ENCODE measurements at places on chromosomes 12 and 14. TPM values are rescaled to one million over a fixed set of nuclear protein-coding genes. Genes with fewer than 3 reads are reported as not detected.

DNA sequence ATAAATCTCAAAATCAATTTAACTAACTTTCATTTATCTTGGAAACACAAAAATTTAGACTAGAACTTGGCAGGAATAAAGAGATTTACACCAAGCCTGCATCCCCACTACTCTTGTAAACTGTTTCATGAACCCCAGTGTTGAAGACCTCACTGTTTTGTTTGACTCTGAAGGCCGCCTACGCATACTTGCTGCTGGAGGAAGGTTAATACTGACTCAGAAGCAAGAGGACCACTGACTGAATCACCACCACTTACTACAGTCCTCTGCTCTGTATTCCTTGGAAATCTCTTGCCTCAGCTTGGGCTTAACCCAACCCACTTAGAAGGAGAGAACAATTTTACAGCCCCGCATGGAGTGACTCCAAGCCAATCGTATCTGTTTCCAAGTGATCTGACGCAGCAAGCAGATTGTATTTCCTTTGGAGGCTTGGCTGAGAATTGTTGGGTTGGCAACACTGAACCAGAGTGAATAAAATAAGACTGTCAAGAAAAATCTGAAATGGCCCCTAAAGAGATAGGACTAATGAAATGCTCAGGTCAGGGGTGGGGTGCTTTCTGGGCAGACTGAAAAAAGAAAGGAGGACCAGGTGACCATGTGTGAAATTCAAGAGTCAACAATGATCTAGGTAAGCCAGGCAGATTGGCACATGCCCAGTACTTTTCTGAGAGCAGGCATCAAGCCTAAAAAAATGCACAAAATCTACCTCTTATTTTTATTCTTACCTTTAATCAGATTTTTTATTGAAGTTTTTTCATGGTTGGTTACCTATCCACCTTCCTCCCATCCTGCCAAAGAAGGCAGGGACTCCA, 248.6 kb downstream of the ZFP36L1 start:
- DNase-seq, result peak; percentile 80

DNA sequence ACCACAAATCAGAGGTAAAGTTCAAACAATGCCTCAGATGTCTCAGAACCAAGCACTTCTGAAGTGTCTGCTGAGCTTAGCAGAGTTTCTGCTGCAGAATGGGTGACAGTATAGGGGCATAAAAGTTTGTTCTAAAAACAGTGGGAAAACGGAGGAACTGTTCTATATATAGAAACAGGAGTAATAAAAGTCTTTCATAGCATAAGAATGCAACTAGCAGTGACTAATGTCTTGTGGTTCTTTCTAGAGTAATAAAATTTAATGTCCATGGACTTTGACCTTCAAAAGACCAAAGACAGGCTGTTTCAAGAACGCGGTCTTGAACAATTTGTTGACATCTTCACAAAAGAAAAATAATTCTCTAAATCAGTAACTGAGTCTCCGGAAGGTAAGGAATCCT, 107.5 kb upstream of the FAR2 start:
- DNase-seq, result no peak

Gene TAS2R8
- not detected for polyA plus RNA-seq

DNA sequence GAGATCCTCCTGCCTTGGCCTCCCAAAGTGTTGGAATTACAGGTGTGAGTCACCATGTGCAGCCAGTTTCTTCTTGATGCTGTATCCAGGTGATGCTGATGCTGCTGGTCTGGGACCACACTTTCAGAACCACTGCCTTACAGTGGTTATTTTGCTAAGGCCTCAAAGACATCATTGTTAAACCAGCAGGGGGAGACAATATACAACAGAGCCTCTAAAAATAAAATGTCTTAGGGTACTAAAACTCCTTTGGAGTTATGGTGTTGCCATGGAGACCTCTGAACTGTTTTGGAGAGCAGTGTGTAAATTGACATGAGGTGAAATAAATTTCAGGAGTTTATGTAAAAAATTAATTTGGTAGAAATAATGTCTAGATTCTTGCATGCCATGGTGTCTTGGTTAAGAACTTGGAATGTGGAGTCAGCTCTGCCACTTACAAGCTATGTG, 1.1 kb upstream of the ARG2 start:
- no peak for DNase-seq

- DNase-seq, result peak; percentile 26
These were observed 1.3 kb downstream of the A2ML1 start for GRCh38 chr12:8823565-8824300.

Gene CALM1
- polyA plus RNA-seq, result 307 TPM

GRCh38 chr14:103521951-103522563, 573 bp downstream of the CKB start:
- no peak for DNase-seq

DNA sequence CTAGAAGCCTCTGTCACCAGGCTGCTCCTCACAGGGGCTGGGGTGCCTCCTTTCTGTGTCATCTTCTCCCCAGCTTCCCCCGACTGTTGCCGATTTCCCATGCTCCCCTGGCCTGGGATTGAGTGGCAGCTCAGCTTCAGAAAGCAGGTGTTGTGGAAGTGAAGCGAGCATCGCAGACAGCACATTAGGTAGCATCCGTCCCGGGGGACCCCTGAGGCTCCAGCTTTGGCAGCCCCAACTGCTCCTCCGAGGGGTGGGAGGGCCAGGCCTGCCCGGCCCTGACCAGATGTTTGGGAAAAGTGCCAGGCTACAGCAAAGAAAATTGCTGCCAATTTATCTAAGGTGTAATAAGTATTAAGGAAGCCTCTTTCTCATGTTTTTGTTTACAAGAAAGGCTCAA, 1045.6 kb downstream of the BCL11B start:
- no peak for DNase-seq

DNA sequence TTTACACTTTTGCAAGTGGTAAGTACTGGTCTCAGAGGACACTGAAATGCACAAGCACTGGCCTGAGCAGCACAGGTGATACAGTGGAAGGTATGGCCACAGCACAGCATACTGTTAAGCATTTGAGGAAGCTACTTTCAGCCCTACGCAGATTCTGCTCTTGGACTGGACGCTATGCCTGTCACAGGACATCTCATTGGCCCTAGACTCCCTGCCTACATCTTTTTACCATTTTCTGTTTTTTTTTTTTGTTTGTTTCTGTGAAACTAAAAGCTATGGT, 144.2 kb upstream of the ABCD2 start:
- DNase-seq, result no peak

Gene SLC7A8
- 7.3 TPM for polyA plus RNA-seq

Gene KRT6C
- polyA plus RNA-seq, result not detected

DNA sequence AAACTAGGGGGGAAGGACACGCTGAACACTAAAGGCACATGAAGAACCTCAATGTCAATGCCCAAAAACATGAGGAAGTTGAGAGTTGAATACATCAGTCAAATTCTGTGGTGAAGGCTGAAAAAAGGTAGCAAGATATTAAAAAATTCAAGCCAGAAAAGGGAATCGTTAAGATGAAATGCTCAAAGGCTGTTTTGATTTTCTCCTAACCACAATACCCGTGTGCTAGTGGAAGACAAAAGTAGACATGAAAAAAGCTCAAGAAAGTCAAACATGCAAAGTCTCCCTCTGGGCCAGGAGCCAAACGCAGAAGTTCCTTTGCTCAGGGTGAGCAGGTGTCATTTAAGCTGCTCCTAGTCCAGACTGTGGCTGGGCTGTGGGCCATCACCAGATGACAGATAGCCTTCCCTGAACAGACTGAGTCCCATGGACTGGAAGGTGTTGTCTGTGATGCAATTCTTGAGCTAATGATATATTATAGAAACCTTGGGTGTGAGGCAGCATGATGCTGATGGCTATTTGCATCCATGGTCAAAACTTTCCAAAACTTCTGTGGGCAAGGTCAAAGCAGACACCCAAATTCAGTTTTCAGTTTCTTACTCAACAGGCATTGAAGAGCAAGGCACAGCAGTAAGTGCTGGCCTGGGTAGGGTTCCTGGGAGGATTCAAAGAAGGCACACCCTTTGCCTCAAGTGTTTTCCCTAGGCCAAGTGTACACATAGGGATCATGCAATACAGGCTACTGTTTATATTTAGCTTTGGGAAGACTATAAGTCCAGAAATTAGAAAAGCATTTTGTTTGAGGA, 81.6 kb downstream of the MYRFL start:
- no peak for DNase-seq

All from heart left ventricle (tissue), 16 donors.